DMS 273 treated with DMSO at 0.1 percent for 48 hours (cell line): ENCODE measurements at places on chromosomes 16 and 17.

GRCh38 chr17:7282752-7283321 is 1.3 kb downstream of the SLC2A4 start:
- DNase-seq: no peak

GRCh38 chr17:58702045-58702476 is 9.7 kb downstream of the RAD51C start:
- DNase-seq: no peak

DNA sequence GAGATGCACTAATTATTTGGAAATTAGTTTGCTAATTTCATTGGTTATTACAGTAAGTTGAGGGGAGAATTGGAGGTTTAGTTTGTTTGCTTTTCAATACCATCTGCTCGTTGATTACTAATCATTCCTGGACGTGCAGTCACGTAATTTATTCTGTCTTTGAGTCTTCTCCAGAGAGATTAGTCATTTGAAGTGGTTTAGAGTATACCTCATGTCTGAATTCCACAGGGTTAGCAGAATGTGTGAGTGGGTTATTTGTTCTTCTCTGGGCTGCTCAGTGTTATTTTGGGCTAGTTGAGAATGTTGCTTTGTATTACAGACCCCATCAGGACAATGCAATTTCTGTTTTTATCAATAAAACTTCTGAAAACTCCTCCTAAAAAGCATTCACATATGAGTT is 265.0 kb downstream of the RBFOX1 start:
- no peak for DNase-seq

GRCh38 chr17:1055751-1056645 is 59.1 kb downstream of the TIMM22 start:
- DNase-seq: no peak

DNA sequence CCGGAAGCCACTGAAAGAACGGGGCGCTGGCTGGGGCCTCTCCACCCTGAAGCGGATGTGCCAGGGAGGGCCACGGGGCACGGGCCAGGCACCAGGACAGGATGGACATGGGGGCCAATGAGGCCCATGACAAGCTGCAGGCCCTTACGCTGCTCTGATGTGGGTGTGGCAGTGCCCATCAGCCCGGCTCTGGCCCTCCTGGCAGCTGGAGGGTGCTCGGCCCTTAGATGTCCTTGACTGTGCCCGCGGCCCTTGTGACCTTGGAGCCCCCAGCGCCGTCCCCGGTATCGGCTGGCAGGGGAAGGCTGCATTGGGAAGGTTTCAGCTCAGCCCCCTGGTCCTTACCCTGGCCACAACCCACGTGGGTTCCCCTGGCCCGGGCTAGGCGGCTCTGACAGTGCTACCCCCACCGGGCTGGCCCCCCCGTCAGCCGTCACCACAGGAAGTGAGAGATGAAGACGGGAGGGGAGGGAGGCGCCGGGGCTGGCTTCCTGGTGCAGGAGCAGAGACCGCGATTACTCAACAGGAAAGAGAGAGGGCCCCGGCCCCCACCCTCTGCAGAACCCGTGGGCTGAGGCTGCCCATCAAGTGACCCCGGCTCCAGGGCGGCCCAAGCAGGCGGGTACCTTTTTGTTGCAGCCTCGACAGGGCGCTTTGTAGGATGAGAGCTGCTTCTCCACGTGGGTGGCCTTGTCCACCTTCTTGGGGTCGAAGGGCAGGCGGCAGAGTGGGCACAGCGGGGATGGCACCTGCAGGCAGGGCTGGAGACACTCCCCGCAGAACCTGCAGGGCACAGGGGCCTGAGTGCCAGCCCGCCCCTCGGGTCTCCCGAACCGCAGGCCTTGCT is 5.3 kb downstream of the RNF166 start:
- DNase-seq: no peak

DNA sequence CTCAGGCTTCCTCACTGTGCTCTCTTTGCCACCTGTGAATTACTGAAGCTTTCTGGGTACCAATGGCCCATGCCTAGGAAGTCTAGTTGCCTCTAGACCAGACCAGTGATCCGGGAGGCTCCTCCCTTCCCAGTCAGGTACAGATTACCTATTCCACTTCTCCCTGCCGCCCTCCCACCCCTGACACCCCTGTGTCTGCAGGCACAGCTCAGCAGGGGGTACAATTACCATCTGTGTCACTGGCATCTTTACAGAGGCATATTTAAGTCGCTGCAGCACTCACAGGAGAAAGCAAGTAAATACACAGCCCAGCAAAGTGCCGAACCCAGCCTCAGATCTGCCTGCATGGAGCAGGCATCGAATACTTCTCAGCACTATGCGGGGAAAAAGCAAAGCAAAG is 5.3 kb upstream of the WSCD1 start:
- no peak for DNase-seq
